NCI-H510A (cell line): ENCODE measurements at places on chromosomes 7 and 10.

GRCh38 chr7:120519224-120519623 lies 246.2 kb downstream of the KCND2 start:
- no peak for DNase-seq

GRCh38 chr7:88156356-88156755 lies 63.5 kb downstream of the SRI start:
- no peak for DNase-seq

GRCh38 chr7:74284781-74285259 lies 4.4 kb upstream of the CLIP2 start:
- peak; percentile 42 for DNase-seq

- DNase-seq: no peak
Measured at GRCh38 chr7:42570944-42571343, 333.9 kb upstream of the GLI3 start.

- no peak for DNase-seq
Measured at GRCh38 chr7:75040512-75040911, 33.1 kb downstream of the RCC1L start.

DNA sequence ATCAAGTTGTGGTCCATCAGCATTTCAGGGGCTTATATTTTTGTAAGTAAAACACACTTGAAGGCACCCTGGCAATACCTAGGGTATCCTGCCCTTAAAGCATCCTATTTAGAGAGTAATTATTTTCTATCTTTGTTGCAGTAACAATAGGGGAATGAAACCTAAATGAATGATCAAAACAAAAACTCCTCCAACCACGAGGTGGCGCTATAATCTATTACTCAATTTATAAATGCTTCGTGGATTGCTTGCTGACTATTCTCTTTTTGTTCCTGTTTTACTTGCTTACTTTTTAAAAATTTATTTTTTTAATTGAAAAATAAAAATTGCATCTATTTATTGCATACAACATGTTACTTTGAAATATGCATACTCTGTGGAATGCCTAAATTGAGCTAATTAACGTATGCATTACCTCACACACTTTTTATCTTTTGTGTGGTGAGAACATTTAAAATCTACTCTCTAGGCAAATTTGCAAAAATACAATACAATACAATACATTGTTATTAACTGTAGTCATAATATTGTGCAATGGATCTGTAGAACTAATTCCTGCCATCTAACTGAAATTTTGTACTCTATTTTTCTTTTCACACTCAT lies 147.7 kb upstream of the BMPER start:
- no peak for DNase-seq
